ENCODE measurements at places on chromosomes 5 and 9.

DNA sequence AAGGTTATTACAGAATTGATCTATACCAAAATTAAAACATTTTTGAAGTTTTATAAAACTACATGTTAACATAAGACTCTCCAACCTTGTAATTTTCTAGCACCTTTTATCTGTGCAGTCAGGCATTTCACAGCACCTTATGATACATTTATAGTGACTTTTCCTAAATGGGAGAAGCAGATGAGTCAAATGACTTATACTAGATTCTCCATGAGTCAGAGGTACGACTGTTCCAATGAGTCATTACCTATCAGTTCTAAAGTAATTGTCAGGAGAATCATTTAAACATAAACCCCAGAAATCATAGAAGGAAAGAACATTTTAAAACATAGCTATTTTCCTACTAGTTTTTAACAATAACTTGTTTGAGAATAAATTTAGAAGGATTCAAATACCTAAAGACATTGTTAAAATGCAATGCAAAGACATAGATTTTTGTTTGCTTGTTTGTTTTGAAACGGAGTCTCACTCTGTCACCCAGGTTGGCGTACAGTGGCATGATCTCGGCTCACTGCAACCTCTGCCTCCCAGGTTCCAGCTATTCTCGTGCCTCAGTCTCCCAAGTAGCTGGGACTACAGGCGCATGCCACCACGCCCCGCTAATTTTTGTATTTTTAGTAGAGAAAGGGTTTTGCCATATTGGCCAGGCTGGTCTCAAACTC is 34.7 kb upstream of the DMXL1 start:
- no peak for DNase-seq

DNA sequence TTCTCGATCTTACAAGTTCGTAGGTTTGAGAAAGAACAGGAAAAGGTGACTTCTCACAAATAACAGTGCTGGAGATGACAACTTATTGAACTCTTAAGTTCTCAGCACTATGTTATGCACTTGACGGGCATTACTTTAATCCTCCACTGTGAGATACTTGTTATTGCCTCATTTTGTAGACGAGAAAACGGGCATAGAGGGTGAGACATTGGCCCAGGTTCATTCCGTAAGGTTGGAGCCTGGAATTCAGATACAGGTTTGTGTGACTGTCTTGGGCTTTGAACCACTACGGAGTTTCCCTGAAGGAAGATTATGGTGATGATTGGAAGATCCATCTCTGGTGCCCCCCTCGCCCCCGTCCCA is 657 bp downstream of the MAT2B start:
- peak; percentile 35 for DNase-seq

- no peak for DNase-seq
Measured at GRCh38 chr5:61180886-61181285, 18.6 kb upstream of the SMIM15 start.

- DNase-seq, result no peak
Measured at GRCh38 chr5:95879661-95880060, 57.1 kb upstream of the GLRX start.

DNA sequence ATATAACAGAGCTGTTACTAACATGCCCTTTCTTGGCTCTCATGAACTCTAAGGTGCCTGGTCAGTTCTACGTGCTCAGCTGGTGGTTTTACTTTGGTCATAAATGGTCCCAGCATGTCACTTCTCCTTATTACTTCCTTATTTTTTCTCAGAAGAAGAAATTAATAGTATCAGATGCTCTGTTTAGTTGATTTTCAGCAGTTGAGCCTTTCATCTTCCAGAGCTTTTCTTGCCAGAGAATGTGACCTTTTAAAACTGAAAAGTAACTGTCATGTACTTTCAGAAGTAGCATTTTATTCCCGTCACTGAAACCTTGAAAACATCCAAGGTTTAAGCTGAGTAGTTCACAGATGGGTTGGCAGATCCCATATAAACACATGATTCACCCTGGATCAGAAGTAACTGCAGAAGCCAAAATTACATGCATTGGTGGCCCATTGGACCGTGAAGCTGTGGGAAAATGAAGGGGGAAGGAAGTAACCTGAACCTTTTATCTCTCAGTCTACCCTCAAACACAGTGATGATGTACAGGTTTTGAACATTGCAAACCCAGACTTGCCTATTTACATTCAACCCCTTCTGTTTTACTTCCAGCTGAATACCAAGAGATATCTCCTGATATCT is 50.5 kb downstream of the HACD4 start:
- DNase-seq, result no peak

GRCh38 chr5:86756839-86757238 is 139.1 kb downstream of the COX7C start:
- no peak for DNase-seq

DNA sequence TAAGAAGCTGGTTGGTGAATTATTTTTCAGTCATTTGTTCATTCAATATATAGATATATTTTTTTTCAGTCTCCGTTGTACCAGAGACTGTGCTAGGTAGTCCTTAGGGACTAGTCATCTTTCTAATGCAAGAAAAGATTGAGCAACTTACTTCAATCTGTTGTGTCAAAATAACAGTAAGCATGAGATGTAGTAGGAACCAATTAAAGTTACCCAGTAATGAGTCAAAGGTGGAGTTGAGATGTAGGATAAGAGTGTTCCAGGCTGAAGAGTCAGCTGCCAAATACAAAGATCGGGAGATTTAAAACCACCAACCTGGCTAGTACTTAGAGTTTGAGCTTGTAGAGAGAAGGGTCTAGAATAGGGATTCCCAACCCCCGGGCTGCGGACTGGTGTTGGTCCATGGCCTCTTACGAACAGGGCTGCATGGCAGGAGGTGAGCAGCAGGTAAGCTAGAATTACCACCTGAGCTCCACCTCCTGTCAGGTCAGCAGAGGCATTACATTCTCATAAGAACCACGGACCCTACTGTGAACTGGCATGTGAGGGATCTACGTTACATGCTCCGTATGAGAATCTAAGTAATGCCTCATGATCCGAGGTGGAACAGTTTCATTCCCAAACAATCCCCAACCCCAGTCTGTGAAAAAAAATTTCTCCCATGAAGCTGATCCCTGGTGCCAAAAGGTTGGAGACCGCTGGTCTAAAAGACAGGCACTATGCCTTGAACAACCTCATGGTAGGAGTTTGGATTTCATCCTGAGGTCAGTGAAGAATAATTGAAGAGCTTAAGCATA is 1241.5 kb upstream of the WWC1 start:
- no peak for DNase-seq

DNA sequence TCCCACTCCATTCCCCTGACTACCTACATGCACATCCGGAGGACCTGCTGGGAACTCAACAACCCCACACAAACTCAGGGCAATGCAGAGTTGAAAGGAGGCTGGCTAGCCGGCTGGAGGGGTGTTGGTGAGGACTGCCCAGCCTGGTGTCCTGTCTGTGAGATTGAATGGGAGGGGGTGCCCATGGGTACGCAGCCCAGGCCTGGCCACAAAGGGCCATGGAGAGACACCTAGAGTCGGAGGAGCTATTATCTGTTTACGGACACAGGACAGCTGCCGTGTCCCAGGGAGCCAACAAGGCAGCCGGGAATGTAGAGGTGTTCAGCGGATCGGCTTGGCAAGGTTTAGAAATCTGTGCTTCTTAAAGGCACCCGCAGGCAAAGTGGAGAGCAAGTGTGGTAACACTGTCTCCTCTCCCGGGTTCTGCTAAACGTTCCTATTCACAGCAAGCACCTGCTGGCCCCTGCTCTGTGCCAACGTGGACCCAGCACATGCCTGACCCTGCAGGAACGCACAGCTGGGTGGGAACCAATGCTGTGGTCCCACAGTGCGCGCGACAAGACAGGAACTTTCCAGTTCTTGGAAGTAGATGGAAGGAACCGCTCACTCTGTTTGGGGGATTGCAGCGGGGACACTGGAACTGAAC is 166.7 kb downstream of the DAB2IP start:
- DNase-seq, result no peak

DNA sequence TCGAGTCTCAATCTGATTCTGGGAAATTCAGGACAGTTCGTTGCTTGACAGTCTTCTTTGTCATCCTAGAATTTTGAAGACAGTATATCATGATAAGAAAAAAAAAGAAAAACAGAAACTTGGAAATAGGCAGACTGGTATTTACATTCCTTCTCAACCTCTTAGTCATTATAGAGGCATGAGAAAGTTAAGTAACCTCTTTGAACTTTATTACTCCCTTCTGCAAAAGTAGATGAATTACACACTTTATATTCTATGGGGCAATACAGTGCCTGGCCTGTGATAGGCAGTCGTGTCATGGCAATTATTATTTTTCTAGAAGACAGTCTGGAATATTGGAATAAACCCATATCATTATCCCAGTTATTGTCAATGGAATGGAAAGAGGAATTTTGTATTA is 828.9 kb downstream of the TLR4 start:
- DNase-seq, result no peak

- DNase-seq, result no peak
Measured at GRCh38 chr5:157502143-157502647, 42.2 kb downstream of the NIPAL4 start.

GRCh38 chr5:54964405-54964804 is 21.0 kb downstream of the ESM1 start:
- no peak for DNase-seq

DNA sequence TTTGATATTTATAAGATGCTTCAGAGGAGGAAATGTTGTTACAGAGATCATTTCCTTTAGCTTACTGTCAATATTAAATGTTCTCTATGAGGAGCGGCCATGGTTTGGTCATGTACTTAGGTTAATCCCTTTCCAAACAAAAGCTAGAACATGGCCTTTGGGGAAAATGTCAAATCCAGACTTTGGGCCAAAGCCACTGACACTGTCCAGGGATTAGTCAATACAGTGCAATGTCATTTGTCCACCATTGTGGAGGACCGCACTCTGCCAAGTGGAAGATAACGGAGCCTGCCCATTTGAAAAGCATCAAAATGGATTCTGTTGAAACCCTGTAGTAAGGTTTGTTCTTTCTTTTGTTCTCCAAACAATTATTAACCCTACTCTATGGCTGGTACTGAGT is 50.1 kb downstream of the FRMPD1 start:
- no peak for DNase-seq

- no peak for DNase-seq
Measured at GRCh38 chr9:19342947-19343346, 37.1 kb downstream of the RPS6 start.

GRCh38 chr5:129803403-129803802 is 55.5 kb downstream of the MINAR2 start:
- DNase-seq, result no peak

- no peak for DNase-seq
Measured at GRCh38 chr9:131179561-131180219, 54.3 kb downstream of the NUP214 start.

DNA sequence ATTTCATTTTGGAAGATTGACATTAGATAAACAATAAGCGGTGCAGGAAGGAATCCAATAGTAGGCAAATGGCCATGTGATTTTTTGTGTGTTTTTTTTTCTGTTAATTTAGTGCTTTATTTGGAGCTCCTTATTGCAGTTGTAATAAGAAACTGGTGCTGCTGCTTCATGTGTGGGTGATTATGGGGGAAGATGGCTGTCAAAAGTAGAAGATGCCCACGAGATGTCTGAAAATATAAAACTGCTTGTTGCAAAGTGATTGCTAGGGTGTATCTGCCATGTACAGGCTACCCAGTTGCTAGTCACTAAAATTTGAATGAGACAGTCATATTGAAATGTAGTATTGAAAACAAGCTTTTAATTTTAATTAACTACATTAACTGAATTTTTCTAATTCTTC is 216.7 kb upstream of the FTMT start:
- DNase-seq, result no peak

GRCh38 chr9:93475856-93476255 is 22.5 kb upstream of the FAM120AOS start:
- DNase-seq, result no peak
